Naive B cell (primary cell): ENCODE measurements at places on chromosomes 3 and 15. TPM values are rescaled to one million over a fixed set of nuclear protein-coding genes. Genes with fewer than 3 reads are reported as not detected.

- DNase-seq: no peak
Observed at GRCh38 chr15:33639978-33640377, 328.3 kb upstream of the CHRM5 start.

- DNase-seq: no peak
Observed at GRCh38 chr3:195200010-195200822, 70.7 kb downstream of the XXYLT1 start.

GRCh38 chr3:175478301-175478700 lies 619.2 kb downstream of the NAALADL2 start:
- no peak for DNase-seq

DNA sequence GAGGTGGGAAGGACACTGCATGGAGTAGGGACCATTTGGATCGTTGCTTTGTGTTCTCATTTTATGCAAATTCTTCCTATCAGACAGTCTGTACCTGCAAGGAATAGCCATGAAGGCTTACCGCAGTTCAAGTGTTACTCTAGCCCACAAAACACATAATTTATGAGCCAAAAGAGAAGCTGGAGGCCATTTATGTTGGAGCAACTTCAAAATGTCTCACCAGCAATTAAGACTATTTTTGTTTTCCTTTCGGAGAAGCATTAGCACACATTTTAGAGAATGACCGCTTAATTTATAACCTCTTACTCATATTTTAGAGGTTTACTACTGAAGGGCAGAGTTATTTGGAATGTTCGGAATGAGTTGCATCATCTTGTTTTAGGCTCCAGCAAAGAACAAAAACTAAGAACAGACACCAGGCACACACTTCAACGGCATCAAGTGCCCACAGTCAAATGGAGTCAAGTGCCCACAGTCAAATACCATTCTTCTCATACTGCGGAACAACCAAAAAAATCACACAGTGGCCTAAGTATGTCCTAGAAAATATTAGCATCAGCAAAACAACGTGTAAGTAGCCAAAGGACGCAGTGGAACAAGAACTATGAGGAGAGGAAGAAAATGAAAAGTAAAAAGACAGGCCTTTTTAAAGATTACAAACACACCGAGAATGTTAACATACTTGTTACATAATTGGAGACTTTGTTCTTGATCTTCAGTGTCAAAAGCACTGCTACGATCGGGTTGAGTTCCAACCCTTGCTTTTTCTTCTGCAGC lies 17.5 kb upstream of the GOLGA8J start:
- DNase-seq: no peak

DNA sequence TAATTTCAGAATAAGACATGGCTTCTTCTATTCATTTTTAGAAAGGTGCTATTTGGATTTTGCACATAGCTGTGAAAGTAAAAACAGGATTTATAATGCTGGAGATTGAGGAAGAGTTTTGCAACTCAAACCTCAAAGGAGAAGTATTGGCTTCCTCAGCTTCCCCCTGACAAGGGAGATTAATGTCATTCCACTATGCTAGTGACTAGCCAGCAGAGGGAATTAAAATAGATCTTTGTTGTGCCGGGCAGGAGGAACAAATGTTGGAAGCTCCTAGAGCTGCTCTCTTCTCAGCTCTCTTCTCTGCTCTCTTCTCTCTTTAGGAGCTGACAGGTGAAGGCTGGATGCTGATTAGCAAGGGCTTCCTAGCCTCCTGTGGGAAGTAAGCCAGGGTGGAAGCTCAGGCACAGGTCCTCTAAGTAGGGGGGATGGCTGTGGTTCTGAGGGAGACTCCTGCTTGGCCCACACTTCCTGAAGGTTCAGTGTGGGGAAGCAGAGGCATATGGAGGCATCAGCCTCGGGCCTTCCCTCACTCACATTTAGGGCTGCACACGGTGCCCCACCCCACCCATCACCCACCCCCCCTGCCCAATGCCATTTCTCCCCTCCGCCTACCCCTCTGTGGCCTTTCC lies 29.6 kb downstream of the CX3CR1 start:
- no peak for DNase-seq

- no peak for DNase-seq
Observed at GRCh38 chr3:187445356-187445755, 77.2 kb downstream of the RTP4 start.

- no peak for DNase-seq
Observed at GRCh38 chr15:77552066-77552465, 80.6 kb downstream of the LINGO1 start.

DNA sequence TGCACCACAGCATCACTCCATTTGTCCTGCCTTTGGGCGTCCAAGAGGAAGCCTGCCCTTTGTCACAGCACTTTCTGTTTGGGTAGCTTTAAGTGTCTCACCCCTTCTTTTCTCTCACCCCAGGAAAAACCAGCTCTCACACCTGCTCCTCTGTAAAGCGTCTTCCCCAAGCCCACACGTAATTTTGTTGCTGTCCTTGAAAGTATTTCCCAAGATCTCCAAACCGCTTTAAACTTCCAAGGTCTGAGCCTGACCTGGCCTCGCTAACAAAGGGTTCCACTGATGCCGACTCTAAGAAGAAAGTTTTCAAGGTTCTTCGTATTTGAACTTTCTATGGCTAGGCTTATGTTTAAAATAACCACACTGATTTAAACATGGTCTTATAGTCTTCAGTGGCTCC lies 5.3 kb downstream of the ABHD2 start:
- no peak for DNase-seq

GRCh38 chr15:74397239-74398068 lies 30.0 kb upstream of the CYP11A1 start:
- DNase-seq: peak; percentile 83

DNA sequence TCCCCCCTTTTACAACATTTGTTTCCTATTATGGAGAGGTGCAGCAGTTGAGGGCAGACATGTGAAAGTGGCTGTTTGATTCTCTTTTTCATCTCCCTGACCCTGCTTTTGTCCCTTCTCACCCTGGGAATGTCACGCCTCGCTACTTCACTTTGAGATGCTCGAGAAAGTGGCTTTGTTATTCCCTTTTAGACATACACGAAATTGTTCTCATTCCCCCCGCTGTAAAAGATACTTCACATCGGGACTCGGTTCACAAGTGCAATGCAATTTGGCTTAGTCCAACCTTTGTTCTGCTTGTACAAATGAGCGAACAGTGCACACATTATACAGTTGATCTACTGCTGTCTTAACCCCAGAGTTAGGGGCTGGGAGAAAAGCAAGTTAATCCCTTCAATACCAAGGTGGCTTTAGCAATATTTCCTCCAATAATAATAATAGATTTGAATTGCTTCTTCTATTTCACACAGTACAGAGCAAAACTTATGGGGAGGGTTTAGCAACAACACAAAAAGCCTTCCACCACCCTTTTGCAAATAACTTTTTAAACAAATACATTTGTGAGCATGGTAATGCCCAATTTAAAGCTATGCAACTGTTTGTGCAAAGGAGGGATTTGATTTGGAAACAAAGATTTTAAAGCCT lies 5.7 kb upstream of the FOXB1 start:
- no peak for DNase-seq

Gene CPLX3
- polyA plus RNA-seq: not detected

Gene CP
- 0.82 TPM for polyA plus RNA-seq

Gene ABHD2
- 17.6 TPM for polyA plus RNA-seq

Gene ESYT3
- polyA plus RNA-seq: not detected

Gene ITIH1
- polyA plus RNA-seq: 3.7 TPM
